ENCODE measurements at places on chromosomes 1 and 21.

- no peak for DNase-seq
These were observed 39.8 kb downstream of the RAB3B start for GRCh38 chr1:51950701-51951100.

DNA sequence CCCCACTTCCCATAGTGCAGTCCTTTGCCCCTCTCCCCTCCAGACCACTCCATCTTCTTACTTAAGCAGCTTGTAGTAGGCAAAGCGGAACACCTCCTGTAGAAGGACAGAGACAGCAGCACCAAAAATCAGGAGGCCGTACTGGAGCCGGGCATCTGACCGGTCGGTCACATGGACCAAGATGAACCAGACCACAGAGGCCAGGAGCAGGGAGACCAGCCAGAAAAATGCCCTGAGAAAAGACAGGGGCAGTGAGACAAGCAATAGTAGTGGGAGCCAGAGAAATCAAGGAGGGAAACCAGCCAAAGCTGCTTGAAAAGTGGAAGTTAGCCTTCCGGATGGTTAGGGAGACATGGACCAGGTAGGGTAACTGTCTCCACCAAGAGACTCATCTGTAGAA, 920 bp downstream of the APH1A start:
- no peak for DNase-seq

DNA sequence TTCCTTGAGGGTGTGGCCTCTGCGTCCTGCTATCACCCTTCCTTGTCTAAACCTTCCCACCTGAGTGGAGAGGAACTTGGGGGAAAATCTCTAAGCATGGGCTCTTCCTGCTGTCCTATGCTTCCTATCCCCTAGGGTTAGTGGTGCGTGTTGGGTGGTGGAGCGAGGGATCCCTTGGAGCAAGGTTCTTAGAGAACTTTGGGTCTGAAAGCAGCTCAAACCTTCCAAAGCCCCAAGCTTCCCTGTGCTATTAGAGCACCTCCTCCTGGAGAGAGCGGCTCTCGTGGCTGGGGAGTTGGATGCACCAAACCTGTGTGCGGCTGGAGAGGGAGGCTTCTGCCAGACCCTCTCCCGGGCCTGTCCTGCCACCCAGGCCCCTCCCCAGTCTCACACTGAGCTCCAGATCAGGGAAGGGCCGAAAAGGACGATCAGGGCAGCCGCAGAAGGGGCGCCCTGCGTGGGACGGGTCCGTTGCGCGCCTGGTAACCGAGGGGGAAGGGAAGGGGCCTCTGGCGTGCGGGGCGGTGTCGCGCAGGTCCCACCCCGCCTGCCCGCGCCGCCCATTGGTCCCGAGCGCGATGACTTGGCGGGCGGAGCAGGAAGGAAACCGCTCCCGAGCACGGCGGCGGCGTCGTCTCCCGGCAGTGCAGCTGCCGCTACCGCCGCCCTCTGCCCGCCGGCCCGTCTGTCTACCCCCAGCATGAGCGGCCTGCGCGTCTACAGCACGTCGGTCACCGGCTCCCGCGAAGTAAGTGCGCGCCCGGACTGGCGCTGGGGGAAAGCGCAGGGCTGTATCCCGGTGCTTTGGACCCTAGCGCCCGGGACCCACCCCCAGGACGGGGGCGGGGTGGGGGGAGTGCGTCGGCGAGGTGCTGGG, at the start of gene SH3BGRL3:
TSS of gene SH3BGRL3 (plus strand) at position 631 of the 877 bp plus-strand sequence. CDS start at position 701, 70 bp downstream.
- DNase-seq = peak; percentile 91

DNA sequence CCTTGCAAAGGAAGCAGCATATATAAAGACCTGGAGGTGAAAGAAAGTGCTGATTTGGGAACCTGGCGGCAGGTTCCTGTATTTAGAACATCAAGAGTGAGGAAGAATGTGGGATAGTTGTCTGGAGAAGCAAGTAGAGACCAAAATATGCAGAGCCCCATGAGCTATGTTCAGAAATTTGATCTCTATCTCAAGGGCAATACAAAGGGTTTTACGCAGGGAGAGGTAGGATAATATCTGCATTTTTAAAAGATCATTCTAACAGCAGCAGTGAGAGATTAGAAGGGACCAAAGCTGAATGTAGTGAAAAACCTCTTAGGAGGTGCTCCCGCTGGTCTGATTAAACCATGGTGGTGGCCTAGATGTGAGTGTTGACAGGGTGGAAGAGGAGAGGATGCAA, 453.9 kb upstream of the PKN2 start:
- DNase-seq = no peak

DNA sequence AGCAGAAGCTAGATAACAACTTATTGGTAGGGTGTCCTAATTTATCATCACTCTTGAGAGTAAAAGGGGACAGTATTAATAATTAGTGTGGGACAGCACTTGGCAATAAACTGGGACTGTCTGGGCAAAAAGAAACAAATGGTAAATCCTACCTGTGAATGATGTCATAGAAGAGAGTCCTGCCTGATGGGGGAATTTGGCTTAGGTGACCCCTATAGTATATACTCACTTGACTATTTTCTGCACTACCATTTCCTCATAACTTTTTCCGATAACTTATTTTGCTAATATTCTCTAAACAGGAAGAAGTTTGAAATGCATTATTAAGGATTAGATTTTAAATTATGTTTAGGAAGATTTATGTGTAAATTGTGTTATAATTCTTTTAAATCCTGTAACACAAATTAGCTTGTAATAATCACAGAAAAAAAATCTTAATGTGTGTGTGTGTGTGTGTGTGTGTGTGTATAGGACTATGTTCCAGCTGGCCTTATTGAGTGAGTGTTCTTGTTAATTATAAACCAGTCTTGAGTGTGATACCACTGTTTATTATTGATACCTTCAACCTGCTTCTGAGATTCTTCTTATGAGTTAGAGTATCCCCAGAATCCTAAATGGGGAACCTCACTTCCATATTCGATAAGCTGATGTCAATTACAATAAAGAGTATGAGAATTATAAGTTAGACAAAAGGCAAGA, 144.2 kb upstream of the C1orf105 start:
- no peak for DNase-seq

DNA sequence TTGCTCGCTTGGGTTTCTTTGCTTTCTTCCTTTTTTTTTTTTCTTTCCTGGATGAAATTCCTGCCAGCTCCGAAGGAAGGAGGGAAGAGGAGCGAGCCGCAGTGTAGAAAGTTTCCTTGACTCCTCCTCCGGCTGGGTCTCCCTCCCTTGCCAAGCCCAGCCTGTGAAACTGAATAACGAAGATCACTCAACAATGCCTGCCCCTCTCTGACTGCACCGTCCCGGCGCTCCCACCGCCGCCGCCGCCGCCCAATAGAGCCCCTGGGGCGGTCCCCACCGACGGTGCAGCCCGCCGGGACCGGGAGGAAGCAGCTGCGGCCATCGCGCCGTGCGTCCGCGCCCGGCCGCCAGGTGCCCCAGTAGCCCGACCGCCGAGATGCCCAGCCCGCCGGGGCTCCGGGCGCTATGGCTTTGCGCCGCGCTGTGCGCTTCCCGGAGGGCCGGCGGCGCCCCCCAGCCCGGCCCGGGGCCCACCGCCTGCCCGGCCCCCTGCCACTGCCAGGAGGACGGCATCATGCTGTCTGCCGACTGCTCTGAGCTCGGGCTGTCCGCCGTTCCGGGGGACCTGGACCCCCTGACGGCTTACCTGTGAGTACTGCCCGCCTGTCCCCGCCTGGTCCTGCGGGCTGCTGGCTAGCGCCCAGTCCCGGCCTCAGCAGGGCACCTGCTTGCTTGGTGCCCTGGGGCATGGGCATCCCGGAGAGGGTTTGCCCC, at the start of gene LGR6:
TSS of gene LGR6 (plus strand) at position 186 of the 714 bp plus-strand sequence. CDS start at position 377, 191 bp downstream.
- peak; percentile 74 for DNase-seq
